ENCODE measurements at places on chromosomes 2 and 18.

GRCh38 chr2:70647873-70648481 lies 94.4 kb upstream of the TGFA start:
- peak; percentile 85 for DNase-seq

DNA sequence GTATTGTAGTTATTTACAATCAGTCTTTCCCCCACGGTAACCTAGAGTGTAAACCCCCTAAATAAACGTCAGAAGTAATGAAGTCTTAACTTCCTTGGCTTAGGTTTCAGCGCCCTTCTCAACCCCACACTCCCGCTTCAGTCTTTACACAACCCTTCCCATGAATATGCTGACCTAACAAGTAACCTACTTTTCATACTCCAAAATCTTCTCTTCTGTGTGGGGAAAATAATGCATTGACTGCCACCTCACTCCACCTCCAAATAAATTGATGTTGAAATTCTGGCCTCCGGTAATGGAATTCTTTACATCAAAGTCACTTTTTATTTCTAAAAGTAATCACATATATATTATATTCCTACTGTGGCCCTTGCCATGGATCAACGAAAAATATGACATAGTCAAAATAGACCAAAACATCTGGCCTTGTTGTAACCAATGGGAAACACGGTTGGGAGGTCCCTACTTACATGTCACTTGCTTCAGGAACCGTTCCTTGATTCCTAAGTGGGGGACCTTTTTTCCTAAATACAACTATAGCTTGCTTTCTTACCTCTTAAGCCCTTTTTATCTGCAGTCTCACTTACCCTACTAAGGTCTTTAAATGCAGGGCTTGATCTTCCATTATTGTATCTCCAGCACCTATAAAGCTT lies 961 bp downstream of the GEN1 start:
- no peak for DNase-seq

GRCh38 chr2:120555092-120555491 lies 180.6 kb upstream of the GLI2 start:
- DNase-seq, result no peak

- DNase-seq, result peak; percentile 60
Observed at GRCh38 chr2:26605999-26606846, 34.9 kb downstream of the CIB4 start.

GRCh38 chr2:37529830-37530415 lies 141.5 kb downstream of the CDC42EP3 start:
- DNase-seq, result no peak

- peak; percentile 30 for DNase-seq
Observed at GRCh38 chr2:58541511-58541910, 300.4 kb upstream of the FANCL start.

DNA sequence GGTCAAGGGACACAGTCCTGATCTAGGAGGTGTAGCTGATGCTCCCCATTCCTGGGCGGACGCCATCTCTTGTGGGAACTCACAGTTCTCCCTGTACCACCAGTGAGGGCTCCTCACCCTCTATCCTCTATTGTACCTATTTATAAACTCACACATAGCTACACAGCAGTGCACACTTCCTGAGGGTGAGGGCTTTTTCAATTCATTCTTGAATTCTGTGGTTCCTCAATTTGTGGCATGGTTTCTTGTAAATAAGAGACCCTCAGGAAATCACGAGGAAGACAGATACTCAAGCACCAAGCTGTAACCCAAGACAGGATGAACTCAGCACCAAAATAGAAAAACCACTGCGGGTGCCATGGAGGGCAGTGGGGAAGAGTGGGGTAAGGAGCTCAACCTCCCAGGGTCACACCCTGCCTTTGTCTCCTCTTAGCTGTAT lies 245.9 kb upstream of the PXDN start:
- DNase-seq, result no peak

DNA sequence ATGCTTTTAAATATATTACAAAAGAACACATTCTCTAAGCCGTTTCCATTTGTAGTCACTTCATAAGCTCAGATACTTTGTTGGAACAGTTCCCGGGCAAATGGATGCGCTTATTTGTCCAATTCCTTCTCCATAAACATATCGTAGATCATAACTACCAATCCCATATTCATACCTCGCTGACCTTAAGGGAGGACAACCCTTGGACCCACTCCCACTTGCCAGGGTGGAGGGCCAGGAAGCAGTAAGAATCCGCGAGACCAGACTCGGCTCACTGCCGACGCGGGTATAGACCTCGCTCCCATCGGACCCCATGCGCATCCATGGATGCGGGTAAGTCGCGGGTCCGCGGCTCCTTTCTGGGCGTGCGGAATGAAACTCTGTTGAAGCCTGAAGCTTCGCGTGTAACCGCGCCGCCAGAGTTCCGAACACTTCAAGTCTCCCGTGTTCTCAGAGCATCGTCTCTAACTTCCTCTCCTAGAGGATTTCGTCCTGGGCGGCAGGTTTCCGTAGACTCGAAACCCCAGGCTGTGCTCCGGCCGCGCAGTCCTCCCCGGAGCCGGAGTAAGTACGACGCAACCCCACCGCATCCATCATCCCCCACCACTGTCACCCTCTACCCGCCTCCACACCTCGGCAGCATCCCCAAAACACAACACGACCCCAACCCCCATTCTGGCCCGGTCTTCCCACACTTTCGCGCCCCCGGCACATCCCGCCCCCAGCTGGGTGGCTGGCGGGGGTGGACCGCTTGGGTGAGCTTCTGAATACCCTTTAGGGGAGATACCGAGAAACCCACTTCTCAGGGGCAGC lies 1.1 kb downstream of the DSC3 start:
- no peak for DNase-seq

GRCh38 chr2:203569677-203570316 lies 34.7 kb upstream of the RAPH1 start:
- DNase-seq, result no peak

DNA sequence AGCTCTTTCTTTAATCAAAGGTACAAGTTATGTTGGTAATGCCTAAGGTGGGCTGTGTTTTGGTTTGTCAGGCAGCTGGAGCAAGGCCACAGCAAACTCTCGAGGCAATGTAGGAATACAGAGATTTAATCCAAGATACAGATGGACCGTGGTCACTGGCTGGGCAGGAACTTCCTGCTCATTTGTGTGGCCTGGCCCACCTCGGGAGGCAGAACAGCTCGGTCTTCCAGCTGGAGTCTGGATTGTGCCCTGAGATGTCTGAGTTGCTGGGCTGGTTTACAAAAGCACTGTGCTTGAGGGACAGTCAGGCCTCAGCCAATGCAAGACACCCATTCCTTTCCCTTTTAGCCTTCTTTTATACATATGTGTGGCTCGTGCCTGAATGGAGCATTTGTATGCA lies 506.1 kb upstream of the SALL3 start:
- no peak for DNase-seq

DNA sequence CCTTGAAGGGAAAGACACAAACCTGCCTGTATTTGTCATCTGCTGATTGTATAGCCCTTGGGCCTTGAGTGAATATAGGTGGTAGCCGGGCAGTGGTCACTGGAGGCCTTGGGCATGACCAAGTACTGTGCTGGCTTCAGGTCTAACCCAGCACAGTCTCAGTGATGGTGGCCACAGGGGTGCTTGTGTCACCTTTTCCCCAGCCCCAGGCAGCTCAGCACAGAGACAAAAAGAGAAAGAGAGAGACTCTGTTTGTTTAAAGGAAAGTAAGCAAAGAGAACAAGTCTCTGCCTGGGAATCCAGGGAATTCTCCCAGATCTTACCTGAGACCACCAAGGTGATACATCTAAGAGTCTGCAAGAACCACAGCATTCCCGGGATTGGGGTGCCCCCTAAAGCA lies 39.4 kb upstream of the INPP4A start:
- DNase-seq, result no peak

DNA sequence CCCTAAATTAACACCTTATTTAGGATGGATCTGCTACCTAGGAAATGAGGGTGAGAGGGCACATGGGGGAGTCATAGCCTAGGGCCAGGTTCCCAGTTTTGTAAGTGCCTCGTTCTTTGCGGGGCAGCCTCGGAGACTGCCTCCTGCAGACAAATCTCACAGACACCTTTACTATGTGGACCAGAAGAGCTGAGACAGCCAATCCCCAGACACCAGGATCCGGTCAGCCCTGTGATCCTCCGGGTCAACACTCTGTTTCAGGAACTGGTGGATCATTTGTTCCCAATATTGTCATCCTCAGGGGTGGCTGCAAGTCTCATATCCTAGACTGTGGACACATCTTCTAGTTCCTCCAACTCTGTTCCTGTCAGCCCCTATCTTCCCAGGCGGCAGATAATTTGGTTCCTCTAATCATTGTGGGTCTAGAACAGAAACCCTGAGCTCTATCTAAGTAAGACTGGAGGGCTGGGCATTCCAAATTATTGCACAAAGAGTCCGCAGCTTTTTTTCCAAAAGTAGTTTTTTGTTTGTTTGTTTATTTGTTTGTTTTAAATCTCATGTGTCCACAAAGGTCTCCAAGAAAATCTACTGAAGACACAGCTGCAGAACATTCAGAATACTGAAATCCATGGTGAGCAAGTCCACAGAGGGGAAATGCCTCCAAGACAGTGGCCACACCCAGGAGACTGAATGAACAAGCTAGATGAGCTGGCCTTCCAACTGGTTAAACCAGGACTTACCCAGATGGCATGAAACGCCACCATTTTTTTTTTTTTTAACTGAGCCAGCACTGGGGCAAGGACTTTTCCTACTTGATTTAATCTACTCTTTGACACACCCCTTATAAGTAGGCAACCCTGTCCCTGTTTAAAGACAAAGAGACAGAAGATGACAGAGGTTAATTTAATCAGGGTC lies 6.2 kb upstream of the GDF7 start:
- DNase-seq, result no peak

- no peak for DNase-seq
Observed at GRCh38 chr2:6967301-6967700, 50.1 kb downstream of the RNF144A start.

- DNase-seq, result no peak
Observed at GRCh38 chr2:39109537-39109936, 11.3 kb downstream of the SOS1 start.

GRCh38 chr2:189379287-189379630 lies 62.0 kb upstream of the WDR75 start:
- DNase-seq, result no peak

DNA sequence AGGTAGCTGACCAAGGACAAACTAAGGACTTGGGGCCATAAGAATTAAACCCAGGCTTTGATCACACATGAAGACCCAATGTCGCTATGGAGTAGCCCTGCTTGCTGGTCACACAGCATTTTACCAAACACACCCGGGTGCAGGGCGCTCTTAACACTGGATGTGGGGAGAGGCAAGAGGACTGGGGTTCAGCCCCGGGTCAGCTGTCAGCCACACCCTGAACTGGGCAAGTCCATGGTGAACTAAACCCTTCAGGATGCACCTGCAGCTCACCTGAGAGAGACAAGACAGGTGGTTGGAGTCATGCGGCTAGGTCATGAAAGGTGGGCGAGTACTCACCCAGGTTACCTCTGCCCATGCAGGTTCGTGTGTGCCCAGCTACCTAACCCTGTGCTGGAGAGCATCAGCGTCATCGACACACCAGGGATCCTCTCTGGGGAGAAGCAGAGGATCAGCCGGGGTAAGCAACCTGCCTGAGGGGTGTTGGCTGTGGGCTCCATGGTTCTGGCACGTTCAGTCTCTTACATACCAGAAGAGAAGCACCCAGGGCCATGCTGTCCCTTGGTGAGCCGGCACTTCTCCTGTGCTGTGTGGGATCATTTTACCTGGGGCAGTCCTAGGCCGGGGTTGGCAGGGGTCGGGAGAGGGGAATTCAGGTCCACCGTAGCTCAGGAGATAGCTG lies 15.2 kb downstream of the EHD3 start:
- no peak for DNase-seq

DNA sequence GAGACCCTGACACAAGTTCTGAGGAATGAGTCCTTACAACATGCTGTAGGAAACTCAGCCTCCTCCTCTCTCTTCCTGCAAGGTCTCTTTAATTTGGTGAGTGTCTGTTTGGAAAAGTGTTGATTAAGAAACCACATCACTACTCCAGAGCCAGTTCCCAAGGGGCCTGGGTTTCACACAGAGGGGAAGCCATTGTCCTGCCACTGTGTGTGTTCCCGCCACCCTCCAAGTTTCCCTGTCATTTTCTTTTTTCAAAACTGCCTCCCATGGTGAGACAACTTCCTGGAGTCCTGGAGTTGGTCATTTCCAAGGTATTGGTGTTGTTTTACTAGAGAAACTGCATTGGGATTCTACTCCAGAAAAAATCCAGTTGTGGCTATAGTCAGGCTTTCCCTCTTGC lies 232.0 kb upstream of the PARD3B start:
- no peak for DNase-seq

DNA sequence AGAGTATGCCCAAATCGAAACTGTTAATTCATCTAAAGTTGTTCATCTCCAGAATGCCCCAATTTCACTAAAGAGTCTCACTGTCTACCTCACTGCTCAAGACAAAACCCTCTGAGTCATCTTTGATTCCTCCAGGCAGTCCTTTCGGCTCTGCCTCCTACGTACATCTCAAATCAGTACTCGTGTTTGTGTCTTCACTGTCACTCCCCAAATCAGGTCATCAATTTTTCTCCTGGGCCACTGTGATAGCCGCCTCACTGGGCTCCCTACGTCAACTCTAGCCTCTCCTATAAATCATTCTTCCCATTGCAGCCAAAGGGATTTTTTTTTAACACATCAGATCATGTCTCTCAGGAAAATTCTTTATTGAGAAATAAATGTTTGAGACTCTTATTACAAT lies 42.1 kb upstream of the TTC39C start:
- DNase-seq, result no peak

- peak; percentile 68 for DNase-seq
Observed at GRCh38 chr18:49510393-49511115, 23.5 kb upstream of the C18orf32 start.

DNA sequence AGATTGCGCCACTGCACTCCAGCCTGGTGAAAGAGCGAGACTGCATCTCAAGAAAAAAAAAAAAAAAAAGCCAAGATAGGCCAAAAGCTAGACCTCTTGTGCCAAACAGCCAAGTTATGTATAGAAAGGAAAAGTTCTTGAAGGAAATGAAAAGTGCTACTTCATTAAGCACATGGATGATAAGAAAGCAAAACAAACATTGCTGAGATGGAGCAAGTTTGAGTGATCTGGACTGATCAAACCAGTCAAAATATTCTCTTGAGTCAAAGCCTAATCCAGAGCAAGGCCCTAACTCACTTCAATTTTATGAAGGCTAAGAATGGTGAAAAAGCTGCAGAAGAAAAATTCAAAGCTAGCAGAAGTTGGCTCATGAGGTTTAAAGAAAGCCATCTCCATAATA lies 28.1 kb upstream of the TANC1 start:
- DNase-seq, result no peak

DNA sequence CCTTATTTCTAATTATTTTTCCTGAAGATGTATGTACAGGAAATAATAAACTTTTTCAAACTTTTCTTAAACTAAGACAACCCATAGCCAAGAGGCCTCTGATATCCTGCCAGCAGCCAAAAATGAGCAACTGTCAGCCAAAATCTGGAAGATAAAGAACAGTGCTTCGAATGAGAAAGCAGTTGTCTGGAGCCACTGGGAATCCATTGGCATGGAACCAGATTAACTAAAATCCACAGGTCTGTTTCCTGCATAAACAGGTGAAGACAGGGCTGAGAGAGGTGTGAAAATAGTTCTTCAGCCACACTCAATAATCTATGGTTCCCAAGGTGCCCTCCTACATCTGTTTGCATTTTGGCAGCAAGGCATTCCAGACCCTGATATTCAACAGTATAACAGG lies 1076.7 kb upstream of the PIK3C3 start:
- no peak for DNase-seq

- no peak for DNase-seq
Observed at GRCh38 chr2:130762031-130762909, 6.9 kb downstream of the AMER3 start.

- DNase-seq, result no peak
Observed at GRCh38 chr18:62937065-62937464, 221.7 kb downstream of the PHLPP1 start.

Data from WERI-Rb-1 (cell line).